ENCODE measurements at places on chromosomes 6 and 20. TPM values are rescaled to one million over a fixed set of nuclear protein-coding genes. Genes with fewer than 3 reads are reported as not detected.

The PRICKLE4 gene
- 4.3 TPM for total RNA-seq

The RAET1E gene
- 4.3 TPM for total RNA-seq

The ADAM33 gene
- total RNA-seq = 13.8 TPM

The PTK6 gene
- total RNA-seq = not detected

The SPATA2 gene
- 6.1 TPM for total RNA-seq

The YIPF3 gene
- 103 TPM for total RNA-seq

The TMEM74B gene
- total RNA-seq = 4.6 TPM

The FGD2 gene
- 8.0 TPM for total RNA-seq

The BLOC1S5 gene
- total RNA-seq = 7.3 TPM

The DDRGK1 gene
- 48.0 TPM for total RNA-seq

The ASIP gene
- total RNA-seq = not detected

The SULF2 gene
- total RNA-seq = 57.8 TPM

The NKX2-4 gene
- not detected for total RNA-seq

The SNRPB2 gene
- 21.4 TPM for total RNA-seq

The ATP6V1G2 gene
- 1.2 TPM for total RNA-seq

The MEP1A gene
- total RNA-seq = not detected

The GRM1 gene
- total RNA-seq = 0.08 TPM

The LST1 gene
- total RNA-seq = 8.5 TPM

The ADGRB3 gene
- total RNA-seq = 2.4 TPM

The VGLL2 gene
- total RNA-seq = 4.2 TPM

The MATN4 gene
- total RNA-seq = not detected

The SRF gene
- 116 TPM for total RNA-seq

The NKX2-2 gene
- total RNA-seq = not detected

The YTHDF1 gene
- 26.1 TPM for total RNA-seq

The CD93 gene
- 51.6 TPM for total RNA-seq

The ANKEF1 gene
- 2.6 TPM for total RNA-seq

The CCN6 gene
- not detected for total RNA-seq

The PTPRK gene
- 36.4 TPM for total RNA-seq

The POPDC3 gene
- total RNA-seq = 57.6 TPM
